GM23248 (cell line): ENCODE measurements at places on chromosomes 1 and 21. TPM values are rescaled to one million over a fixed set of nuclear protein-coding genes. Genes with fewer than 3 reads are reported as not detected.
A peak's percentile ranks its signal among the peaks of the same experiment; 100 is the strongest.

GRCh38 chr1:65355031-65355712 is 45.8 kb downstream of the DNAJC6 start:
- no peak for DNase-seq

DNA sequence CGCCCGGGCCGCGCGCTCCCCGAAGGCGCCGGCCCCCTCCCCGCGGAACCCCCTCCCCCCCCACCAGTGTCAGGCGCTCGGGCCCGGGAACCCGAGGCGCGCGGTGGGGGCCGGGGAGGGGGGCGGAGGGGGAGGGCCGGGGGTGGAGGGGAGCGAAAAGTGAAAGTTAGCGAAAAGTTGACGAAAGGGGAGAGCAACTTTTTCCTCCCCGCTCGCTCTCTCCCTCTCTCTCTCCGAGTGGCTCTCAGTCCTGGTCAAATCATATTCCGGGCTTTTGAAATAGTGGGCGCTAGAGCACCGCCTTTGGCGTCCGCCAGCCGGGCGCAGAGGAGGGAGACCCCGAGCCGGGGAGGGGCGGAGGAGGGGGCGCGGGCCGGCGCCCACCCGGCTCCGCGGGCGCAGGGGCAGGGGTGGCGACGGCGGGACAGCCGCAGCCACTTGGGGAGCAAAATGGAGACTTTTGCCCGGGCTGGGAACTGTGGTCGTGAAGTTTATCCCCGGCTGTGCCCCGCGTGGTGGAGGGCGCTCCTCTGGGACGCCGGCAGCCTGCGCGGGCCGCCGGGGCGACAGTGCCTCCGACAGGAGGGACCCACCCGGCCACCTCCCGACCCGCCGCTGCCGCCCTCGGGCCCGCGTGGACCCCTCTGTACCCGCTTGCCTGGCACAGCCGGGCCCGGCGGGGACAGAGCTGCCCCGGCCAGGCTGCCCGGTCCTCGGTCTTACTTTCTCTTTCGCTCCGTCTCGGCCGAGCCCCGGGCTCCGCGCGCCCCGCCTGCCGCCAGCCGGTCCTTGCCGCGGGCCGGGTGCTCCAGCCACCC is 697 bp downstream of the PRDM16 start:
- DNase-seq = peak; percentile 60

DNA sequence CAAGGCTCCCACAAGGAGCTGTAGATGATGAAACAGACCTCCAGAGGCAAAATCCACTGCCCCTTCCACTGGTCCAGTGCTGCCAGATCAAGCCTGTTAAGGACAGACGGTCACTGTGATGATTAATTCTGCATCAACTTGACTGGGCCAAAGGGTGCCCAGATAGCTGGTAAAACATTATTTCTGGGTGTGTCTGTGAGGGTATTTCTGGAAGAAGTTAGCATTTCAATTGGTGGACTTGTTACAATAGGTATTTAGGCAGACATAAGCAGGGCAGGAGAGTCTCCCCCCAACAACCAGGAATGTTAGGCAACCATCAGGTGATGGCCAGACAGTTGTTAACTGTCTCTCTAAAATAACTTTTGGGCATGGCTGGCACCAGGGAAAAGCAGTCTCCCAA is 40.9 kb upstream of the GALNT2 start:
- no peak for DNase-seq

GRCh38 chr1:197307551-197307950 is 39.5 kb downstream of the CRB1 start:
- no peak for DNase-seq

GRCh38 chr1:198199105-198199504 is 42.3 kb downstream of the NEK7 start:
- no peak for DNase-seq

DNA sequence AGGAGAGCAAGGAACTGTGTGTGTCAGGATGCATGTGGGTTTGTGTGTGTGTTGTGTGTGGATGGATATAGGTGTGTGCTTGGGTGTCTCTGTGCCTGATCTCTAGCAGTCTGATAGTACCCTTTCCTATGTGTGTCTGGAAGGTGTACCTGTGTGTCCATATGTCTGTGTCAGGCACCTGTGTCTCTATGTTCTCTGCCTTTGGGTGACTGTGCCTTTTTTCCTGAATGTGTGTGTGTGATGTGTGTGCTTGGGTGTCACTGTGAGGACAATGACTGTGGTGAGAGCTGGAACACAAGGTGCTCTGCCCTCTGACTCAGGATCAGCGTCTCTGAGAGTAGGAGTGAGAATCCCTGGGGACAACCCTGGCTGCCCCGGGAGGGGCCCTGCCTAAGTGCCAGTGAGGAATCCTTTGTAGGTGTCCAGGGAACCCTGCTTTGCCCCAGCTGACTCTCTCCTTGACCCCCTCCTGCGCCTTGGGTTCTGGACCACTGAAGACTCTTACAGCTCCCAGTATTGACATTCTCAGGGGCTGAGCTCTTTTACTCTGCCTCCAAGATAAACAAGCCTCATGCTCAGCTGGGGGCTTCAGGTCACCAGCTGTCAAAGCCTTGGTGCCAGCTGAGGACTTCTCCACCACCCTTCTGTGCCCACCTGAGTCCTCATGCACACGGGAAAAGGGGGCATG is 735 bp upstream of the EFNA3 start:
- DNase-seq = peak; percentile 65

GRCh38 chr1:213244664-213245091 is 193.6 kb downstream of the RPS6KC1 start:
- DNase-seq = peak; percentile 61

- DNase-seq = no peak
Observed at GRCh38 chr1:38132681-38133080, 86.1 kb upstream of the POU3F1 start.

DNA sequence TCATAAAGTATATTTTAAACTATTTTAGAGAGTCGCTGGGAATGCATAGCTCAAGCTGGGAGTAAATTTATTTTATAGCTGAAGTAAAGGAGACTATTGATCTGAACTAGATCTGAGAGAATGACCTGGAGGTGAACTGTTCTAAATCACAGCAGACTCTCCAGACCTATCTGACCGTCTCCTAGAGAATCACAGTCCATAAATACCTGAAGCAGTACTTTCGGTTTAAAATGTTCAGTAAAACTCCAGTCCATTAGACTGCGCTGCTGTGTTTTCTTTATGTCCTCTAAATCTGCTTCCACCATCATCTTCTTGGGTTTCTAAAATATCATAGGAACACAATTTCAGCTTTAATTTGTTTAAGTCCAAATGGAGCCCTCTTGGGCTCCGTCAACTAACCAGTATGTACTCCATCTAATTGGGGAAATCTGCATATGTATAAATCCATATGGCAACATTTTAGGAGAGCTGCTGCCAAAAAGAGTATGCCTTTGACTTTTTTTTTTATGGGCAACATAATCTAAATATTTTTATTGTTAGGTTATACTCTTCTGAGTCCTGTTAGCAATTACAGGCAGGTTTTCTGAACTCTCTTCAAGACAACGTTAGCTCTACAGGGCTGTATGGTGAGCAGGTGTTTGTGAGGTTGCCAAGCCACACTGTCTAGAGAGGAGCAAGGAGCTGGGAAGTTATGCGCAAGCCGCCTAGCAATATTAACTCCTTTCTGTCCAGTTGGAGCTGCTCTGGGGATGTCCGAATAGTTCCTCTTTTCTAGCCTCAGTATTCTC is 111.2 kb downstream of the SPAG17 start:
- no peak for DNase-seq

DNA sequence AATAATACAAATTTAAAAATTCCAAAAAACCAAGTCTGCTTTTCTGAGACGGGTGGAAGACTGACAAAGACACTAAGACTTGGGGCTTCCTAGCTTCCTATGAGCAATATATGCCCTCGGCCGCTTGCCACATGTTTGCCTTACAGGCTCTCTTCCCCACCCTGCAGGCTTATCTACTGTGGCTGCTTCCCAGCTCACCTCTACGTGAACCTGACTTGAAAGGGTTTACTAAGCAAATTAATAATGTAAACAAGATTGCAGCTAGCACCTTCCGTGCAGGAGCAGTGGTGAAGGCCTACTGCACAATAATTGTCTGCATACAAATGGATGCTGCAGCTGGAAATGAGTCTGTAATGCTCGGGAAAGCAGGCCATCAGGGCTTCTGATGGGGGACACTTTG is 152.9 kb upstream of the DAB1 start:
- DNase-seq = no peak

- no peak for DNase-seq
Observed at GRCh38 chr1:101407505-101408211, 170.8 kb downstream of the S1PR1 start.

DNA sequence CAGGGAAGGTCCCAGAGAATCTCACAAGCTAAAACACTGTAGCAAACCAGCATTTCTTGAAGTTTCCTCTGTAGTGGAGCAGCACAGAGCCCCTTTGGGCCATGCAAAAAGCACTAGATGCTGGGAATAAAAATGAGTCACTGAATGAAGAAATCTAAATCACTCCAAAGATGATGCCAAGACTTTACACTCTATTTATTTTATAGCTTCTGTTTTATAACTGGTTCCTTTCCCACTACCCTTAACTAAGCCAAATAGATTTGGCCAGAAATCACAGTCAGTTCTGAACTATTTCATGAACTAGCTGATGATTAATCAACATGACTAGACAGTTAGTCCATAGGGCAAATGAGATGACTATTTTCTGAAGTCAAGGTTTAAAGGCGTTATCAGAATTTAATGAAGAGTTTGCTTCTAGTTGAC is 89.5 kb downstream of the SCMH1 start:
- DNase-seq = peak; percentile 94

DNA sequence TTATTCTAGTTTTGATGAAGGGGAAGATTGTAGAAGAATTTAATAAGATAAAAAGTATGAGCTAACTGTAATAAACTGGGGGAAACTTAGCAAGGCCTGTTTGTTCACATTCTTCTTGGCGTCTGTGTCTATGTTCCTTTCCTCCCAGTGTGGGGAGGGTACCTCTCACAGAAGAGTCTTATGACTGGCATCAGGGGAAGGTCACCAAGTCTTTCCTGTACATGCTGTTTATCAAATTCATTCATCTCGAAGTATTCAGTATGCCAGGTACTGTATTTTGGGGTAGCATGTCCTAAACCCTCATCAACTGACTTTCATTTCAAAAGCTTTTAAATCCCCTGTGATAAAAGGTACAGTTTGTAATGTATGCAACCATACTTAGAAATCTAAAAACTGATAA is 78.4 kb downstream of the HS2ST1 start:
- DNase-seq = no peak

DNA sequence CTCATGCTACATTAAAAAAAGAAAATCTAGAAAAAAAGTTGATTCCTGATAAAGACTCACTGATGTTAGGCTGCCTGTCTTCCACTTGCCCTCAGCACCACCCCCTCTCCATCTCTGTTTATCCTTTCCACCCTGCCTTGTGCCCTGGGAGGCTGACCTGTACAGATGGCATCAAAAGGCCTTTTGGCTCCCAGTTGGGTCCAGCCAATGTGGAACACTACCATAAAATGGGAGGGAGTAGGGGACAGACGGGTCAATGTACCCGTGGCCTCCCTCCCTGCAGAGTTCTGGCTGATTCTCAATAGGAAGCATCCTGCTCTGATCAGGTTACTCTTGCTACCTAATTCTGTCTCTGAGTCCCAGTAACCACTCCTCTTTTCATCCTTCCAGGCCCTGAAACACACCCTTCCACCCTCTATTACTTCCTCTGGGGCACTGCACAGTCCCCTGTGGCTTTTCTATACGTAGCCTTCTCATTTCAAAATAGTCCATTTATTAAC is 300.0 kb downstream of the HHIPL2 start:
- no peak for DNase-seq

GRCh38 chr21:30268608-30269197 is 14.0 kb downstream of the KRTAP24-1 start:
- DNase-seq = peak; percentile 2

DNA sequence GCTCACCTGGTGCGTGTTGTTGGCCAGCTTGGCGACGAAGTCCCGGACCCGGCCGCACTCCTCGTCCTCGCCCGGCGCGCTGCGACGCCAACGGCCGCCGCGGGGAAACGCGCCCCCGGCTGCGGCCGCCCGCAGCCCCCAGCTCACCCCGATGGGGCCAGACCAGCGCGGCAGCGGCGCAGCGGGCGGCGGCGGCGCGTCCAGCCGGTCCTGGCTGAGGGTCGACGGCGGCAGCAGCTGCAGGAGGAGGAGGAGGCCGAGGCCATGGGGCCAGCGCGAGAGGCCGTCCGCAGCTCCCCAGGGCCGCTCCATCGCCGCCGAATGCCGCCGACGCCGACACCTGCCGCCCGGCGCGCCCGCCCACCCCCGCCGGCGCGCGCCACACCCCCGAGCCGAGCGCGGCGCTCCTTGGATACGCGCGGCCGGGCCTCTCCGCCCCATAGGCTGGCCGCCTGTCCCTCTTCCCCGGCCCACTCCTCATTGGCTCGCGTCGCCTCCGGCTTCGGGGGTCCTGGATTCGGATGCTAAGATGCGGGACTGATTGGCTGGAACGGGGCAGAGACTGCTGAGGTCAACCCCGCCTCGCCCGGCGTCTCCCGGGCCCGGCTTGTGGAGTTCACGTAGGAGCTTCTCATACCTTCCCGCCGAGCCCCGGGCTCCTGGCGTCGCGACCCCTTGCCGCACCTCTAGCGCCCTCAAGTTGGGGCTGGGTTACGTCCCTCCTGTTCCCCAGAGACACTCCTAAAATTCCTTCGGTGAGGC is at the start of gene SORT1:
TSS of gene SORT1 (minus strand) at position 338 of the 762 bp plus-strand sequence. CDS start at position 312, 26 bp downstream.
- peak; percentile 80 for DNase-seq

- DNase-seq = no peak
Observed at GRCh38 chr21:46189959-46190490, 5.8 kb upstream of the SPATC1L start.

GRCh38 chr1:203063287-203063686 is 22.5 kb downstream of the MYOG start:
- DNase-seq = no peak

- no peak for DNase-seq
Observed at GRCh38 chr1:90781534-90781933, 64.4 kb upstream of the BARHL2 start.

DNA sequence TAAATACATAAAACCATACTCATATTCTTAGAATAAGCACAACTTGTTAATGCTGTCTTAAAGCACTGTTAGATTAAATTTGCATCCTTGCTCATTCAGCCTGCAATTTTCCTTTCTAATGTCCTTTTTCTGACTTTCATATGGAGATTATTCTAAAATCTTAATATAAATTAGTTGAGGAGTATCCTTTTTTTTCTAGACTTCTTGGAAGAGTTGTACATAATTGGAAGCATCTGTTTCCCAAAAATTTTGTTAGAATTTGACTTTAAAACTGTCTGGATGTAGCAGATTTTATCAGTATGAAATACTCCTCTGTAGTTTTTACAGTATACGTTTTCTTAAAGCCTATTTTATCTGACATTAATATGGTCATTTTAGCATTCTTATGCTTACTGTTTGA is 9.7 kb downstream of the KIFAP3 start:
- DNase-seq = no peak

DNA sequence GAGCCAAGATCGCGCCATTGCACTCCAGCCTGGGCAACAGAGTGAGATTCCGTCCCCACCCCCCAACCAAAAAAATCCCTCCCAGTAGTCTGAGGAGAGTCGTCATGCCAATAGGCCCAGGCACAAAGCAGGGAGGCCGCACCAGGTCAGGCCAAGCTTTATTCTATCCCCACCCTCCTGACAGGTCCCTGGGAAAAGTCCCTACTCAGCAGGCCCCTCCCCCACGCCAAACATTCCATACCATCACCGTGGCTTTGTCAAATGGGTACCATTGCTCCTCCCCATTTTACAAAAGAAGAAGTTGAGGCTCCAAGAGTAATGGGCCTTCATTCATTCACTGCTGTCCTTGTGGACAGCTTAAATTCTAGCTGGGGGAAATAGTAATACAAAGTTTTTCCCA is 5.3 kb downstream of the GPR3 start:
- DNase-seq = no peak

The SRGAP2 gene
- polyA plus RNA-seq = 35.8 and 42.3 TPM in 2 replicates

The FAAH gene
- polyA plus RNA-seq = 0.74 and 0.98 TPM in 2 replicates

The SLFNL1 gene
- polyA plus RNA-seq = 0.21 TPM in 1 of 2 replicates, not detected in the other

The SEMA6C gene
- 0.58 and 1.1 TPM in 2 replicates for polyA plus RNA-seq

The UMODL1 gene
- not detected in 2 replicates for polyA plus RNA-seq

The C1QTNF12 gene
- 2.0 and 2.1 TPM in 2 replicates for polyA plus RNA-seq

The NBPF14 gene
- polyA plus RNA-seq = 19.5 and 21.4 TPM in 2 replicates
